IMR-90 (cell line): ENCODE measurements at places on chromosomes 12 and 14. TPM values are rescaled to one million over a fixed set of nuclear protein-coding genes. Genes with fewer than 3 reads are reported as not detected.

- DNase-seq, result no peak
- H3K36me3 ChIP-seq, result no peaks in the 10 kb centered on the region
- no peaks in the 10 kb centered on the region for H3K4me1 ChIP-seq
- no peak overlapping the region for H3K4me3 ChIP-seq
- H3K27ac ChIP-seq, result no peak overlapping the region
Measured at GRCh38 chr12:111386885-111387284, 18.0 kb upstream of the PHETA1 start.

- no peaks in the 10 kb centered on the region for H3K4me1 ChIP-seq
- no peak overlapping the region for H3K4me3 ChIP-seq
- H3K27me3 ChIP-seq, result no peaks in the 10 kb centered on the region
- no peak overlapping the region for H3K27ac ChIP-seq
- no peaks in the 10 kb centered on the region for H3K36me3 ChIP-seq
Measured at GRCh38 chr14:62081012-62081612, 318.9 kb downstream of the SNAPC1 start.

GRCh38 chr14:76073717-76074116, 78.0 kb upstream of the GPATCH2L start:
- H3K36me3 ChIP-seq, result peaks cover 8% of the 10 kb centered on the region
- no peak for DNase-seq
- no peak overlapping the region for H3K4me3 ChIP-seq
- no peaks in the 10 kb centered on the region for H3K4me1 ChIP-seq
- no peak overlapping the region for H3K27ac ChIP-seq
- H3K27me3 ChIP-seq, result no peaks in the 10 kb centered on the region

DNA sequence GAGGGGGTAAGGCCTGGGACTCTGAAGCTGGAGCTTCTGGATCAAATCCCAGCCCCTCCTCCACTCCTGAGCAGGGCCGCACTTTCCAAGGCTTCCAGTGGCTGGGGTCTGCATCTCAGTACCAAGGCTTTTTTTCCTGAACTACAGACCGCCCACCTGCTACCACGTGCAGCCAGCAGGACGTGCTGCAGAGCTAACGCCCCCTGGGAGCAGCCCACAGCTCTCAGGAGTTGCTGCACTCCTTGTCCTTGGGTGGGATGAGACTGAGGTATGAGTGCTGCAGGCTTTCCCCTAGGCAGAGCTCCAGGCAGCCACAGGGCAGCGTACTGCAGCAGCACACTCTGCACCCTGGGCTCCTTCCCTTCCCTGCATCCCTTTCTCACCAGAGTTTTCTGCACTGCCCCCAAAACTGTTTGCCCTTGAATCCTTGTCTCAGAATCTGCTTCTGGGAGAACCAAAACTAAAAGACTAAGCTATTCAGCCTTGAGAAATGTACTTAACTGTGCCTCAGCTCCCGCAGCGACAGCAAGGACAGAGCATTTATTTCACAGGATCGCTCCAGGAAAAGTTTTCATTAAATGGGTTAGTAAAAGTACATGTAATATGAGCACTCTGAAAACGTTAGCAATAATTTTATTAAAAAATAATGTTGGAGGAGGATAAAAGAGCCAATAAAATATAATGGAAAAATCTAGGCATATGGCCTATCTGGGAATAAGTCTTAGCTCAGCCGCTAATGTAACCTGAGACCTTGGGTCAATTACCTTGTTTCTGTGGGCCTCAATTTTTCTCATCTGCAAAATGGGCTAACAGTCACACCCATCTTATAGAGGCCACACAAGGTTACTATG, 25.5 kb downstream of the RBM19 start:
- H3K27me3 ChIP-seq, result no peaks in the 10 kb centered on the region
- DNase-seq, result no peak
- no peaks in the 10 kb centered on the region for H3K4me1 ChIP-seq
- H3K27ac ChIP-seq, result no peak overlapping the region
- peaks cover 38% of the 10 kb centered on the region for H3K36me3 ChIP-seq
- no peak overlapping the region for H3K4me3 ChIP-seq

GRCh38 chr12:92145481-92145730, 240 bp downstream of the BTG1 start:
- no peak for DNase-seq
- peak overlapping the region; percentile 88 for H3K4me3 ChIP-seq
- no peaks in the 10 kb centered on the region for H3K27me3 ChIP-seq
- H3K4me1 ChIP-seq, result no peaks in the 10 kb centered on the region

DNA sequence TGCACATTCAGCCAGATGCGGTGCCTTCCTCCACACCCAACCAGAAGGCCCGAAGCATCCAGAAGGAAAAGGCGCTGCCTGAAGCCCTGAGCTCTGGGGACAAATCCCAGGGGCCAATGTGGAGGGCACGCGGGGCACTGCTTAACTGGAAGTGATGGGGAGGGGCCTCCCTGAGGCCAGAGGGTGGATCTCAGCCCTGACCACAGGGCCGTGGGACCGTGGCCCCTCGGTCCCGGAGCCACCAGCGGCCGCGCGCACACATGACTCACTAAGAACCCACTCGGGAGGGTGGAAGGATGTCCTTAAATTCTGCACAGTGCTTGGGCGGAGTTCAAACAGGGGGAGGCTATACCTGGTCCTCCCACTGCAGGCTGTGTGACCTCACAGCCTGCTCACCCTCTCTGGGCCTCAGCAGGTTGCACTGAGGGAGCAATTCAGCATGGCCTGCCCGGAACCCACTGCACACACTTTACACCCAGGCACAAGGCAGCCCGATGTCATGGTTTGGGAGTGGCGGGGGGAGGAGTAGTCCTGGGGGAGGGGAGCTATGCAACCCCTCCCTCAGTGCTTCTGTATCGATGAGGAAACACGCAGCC, 89.5 kb downstream of the RFLNA start:
- peaks cover 60% of the 10 kb centered on the region for H3K4me1 ChIP-seq
- H3K27ac ChIP-seq, result peak overlapping the region; percentile 90
- H3K27me3 ChIP-seq, result no peaks in the 10 kb centered on the region
- H3K4me3 ChIP-seq, result no peak overlapping the region
- H3K36me3 ChIP-seq, result peaks cover 41% of the 10 kb centered on the region

DNA sequence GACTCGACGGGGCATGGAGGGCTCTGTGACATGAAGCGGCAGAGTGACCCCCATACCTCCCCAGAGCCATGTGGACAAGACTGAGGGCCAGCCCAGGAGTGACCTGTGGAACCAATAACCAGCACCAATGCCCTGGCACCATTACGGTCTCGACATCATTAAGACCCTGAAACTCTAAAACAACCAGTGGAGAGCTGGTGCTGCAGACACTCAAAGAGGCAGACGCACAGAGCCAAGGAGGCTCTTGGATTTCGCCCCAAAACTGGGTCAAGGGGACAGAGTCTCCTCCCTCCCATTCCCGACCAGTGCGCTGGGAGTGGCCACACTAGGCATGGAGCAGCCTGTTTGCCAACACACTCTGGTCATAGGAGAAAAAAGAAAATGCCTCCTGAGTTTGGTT, 41.6 kb upstream of the VASH1 start:
- H3K4me1 ChIP-seq, result no peaks in the 10 kb centered on the region
- no peaks in the 10 kb centered on the region for H3K36me3 ChIP-seq
- H3K27ac ChIP-seq, result no peak overlapping the region

DNA sequence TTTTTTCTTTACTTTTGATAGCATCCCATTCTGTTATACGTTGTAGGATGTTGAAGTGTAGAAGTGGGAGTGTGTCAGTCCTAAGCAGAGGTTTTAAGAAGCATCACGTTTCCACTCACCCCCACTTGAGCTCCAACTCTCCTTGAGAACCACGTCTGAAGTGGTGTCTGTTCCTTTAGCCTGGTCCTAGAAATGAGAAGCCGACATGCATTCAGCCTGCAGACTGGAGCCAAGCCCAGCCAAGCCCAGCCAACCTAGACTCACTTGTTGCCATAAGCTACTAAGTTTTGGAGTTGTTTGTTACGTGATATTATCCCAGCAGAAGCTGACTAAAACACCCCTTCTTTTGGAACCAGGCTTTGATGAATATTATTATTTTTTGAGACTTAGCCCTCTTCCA, 4.4 kb upstream of the ELK3 start:
- DNase-seq, result no peak
- no peaks in the 10 kb centered on the region for H3K36me3 ChIP-seq
- H3K4me3 ChIP-seq, result no peak overlapping the region
- H3K27ac ChIP-seq, result no peak overlapping the region
- H3K27me3 ChIP-seq, result no peaks in the 10 kb centered on the region; the same call in 1 of the 2 replicates
- H3K4me1 ChIP-seq, result peaks cover 2% of the 10 kb centered on the region; the same call in 1 of the 2 replicates

DNA sequence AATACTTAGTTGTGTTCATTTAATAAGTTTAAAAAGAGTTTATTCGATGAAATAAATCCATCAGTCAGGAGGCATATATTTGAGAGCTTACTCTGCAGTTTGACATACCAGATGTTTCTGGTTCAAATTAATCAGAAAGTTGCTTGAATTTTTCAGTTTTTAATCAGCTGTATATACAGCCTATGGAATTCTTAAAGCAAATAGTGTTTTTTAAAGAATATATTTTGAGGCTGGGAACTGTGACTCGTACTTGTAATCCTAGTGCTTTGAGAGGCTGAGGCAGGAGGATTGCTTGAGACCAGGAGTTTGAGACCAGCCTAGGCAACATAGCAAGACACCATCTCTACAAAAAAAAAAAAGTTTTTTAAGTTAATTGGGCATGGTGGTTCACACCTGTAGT, 112.1 kb downstream of the MON2 start:
- no peaks in the 10 kb centered on the region for H3K4me1 ChIP-seq
- H3K36me3 ChIP-seq, result peaks cover 3% of the 10 kb centered on the region; the same call in 1 of the 2 replicates
- H3K27me3 ChIP-seq, result no peaks in the 10 kb centered on the region
- no peak overlapping the region for H3K4me3 ChIP-seq

- DNase-seq, result no peak
- no peaks in the 10 kb centered on the region for H3K36me3 ChIP-seq
- H3K4me3 ChIP-seq, result no peak overlapping the region
- no peaks in the 10 kb centered on the region for H3K4me1 ChIP-seq
- H3K27me3 ChIP-seq, result peaks cover 4% of the 10 kb centered on the region; the same call in 1 of the 2 replicates
Measured at GRCh38 chr12:131671276-131671675, 39.6 kb upstream of the SFSWAP start.

DNA sequence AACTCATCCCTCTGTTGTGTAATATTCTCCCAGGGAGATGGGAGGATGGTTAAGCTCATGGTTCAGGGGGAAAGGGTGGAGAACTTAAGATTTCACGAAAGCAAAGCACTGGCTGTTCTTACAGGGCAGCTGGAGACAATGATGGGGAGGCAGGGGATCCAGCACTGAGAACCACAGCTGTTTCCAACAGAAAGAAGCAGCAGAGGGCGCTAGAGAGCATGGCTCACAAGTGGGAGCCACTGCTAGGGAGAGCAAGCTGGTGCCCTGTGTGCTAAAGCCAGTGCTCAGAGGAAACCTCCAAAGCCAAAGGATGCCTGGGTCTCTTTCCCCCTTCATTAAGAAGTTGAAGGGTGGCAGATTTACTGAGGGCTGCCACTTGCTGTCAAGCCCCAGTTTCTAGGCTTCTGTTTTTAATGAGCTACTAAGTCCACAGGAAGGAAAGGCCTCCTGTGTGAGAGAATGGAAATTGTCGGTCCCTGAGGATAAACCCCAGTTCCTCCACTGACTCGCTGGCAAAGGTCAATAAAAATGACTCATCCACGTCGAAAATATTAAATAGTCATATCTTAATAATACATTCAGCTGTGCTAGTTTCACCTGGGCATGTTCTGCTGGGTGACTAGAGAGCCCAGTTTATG, 199.7 kb downstream of the ANO2 start:
- H3K27me3 ChIP-seq, result peaks cover 23% of the 10 kb centered on the region
- H3K27ac ChIP-seq, result no peak overlapping the region
- no peaks in the 10 kb centered on the region for H3K36me3 ChIP-seq
- no peak overlapping the region for H3K4me3 ChIP-seq
- DNase-seq, result peak; percentile 58

DNA sequence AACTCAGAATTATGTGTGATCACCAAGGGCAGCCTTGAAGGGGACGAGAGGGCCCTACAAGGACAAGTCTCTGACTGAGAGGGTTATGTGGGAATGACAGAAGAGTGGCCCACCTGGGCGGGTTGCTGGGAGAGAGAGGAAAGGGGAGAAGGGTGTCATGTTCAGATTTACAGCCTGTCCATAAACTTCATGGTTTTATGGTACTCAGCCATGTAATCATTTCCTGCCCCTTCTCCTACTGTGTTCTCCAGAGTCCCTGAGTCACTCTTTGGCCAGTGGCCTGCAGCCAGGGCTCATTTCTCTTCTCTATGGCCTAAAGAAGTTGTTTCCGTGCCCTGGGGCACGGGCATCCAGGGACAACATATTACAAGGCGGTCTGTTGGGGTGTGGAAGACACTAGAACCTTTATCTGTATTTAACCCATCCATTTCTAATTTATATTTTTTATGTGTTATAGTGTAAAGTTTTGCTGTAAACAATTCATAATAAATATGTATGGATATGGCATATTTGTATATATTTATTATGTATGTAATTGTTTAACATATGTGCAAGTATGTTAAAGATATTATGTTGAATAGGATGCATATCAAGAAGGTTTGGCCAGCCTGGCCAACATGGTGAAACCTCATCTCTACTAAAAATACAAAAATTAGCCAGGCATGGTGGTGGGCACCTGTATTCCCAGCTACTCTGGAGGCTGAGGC, 26.9 kb downstream of the DDX47 start:
- H3K36me3 ChIP-seq, result peaks cover 3% of the 10 kb centered on the region
- no peaks in the 10 kb centered on the region for H3K27me3 ChIP-seq
- peak overlapping the region; percentile 66 for H3K27ac ChIP-seq
- H3K4me3 ChIP-seq, result no peak overlapping the region
- peaks cover 17% of the 10 kb centered on the region for H3K4me1 ChIP-seq
- DNase-seq, result peak; percentile 87

GRCh38 chr12:49560695-49561094, 7.2 kb downstream of the MCRS1 start:
- H3K27me3 ChIP-seq, result no peaks in the 10 kb centered on the region
- peaks cover 62% of the 10 kb centered on the region for H3K36me3 ChIP-seq
- no peaks in the 10 kb centered on the region for H3K4me1 ChIP-seq

DNA sequence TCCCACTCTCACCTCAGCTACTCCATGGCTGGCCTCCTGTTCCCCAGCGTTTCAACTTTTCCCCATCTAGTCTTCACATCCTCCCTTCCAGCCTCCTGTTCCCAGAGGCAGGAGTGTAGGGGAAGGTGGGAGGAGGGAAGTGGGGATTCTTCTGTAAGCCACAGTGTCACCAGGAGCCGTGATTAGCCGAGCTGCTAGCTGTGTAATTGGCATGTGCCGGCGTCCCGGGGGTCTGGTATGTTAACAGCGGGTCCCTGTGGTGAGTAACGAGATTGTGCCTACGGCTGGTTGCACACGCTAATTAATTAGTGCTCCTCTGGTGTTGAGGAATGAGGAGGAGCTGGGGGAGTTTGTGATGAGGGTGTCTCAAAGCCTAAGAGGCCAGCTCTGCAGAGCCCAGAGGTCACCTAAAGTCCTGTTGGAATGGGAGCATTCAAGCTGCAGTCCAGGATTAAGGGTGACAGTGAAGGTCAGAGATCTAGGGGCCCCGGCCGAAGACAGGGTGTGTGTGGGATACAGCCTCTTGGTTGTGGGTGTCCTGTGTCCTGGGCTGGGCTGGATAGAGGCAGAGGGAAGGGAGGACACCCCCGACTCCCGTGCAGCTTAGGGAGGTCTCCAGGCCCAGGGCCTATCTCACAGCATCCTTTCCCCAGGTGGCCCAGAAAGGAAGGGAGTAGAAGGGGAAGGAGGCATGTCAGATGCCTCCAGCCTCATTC, 10.0 kb upstream of the CALCOCO1 start:
- peaks cover 75% of the 10 kb centered on the region for H3K27me3 ChIP-seq
- no peaks in the 10 kb centered on the region for H3K4me1 ChIP-seq
- H3K36me3 ChIP-seq, result no peaks in the 10 kb centered on the region

GRCh38 chr12:100830003-100830795, 35.6 kb downstream of the ANO4 start:
- no peaks in the 10 kb centered on the region for H3K4me1 ChIP-seq
- H3K4me3 ChIP-seq, result no peak overlapping the region

Gene DCN
- total RNA-seq, result 223 and 241 TPM in 2 replicates

Gene C14orf180
- not detected in 2 replicates for total RNA-seq

Gene GPR162
- total RNA-seq, result 1.7 and 2.9 TPM in 2 replicates

Gene RNASE3
- total RNA-seq, result not detected in 2 replicates

Gene PMCH
- total RNA-seq, result not detected in 2 replicates

Gene PTPRR
- 0.18 and 0.28 TPM in 2 replicates for total RNA-seq

Gene RASSF9
- 0.18 and 0.28 TPM in 2 replicates for total RNA-seq

Gene IAPP
- not detected in 2 replicates for total RNA-seq

Gene C3AR1
- total RNA-seq, result 0.28 and 0.36 TPM in 2 replicates

Gene TAS2R43
- total RNA-seq, result 0.90 and 1.9 TPM in 2 replicates

Gene TSFM
- 10.8 and 11.5 TPM in 2 replicates for total RNA-seq
